Ascending aorta (tissue), 2 donors: ENCODE measurements at places on chromosomes 11 and 22. TPM values are rescaled to one million over a fixed set of nuclear protein-coding genes. Genes with fewer than 3 reads are reported as not detected.

GGTLC3 gene
- not detected for total RNA-seq

LRRC55 gene
- not detected for total RNA-seq

- no peak for DNase-seq
Observed at GRCh38 chr22:47173535-47174021, 411.1 kb downstream of the TBC1D22A start.

SYT8 gene
- total RNA-seq, result not detected

CNGA4 gene
- not detected for total RNA-seq

CCDC88B gene
- 5.1 TPM for total RNA-seq

- DNase-seq, result no peak
Observed at GRCh38 chr11:31770011-31770700, 41.0 kb downstream of the PAX6 start.

DNA sequence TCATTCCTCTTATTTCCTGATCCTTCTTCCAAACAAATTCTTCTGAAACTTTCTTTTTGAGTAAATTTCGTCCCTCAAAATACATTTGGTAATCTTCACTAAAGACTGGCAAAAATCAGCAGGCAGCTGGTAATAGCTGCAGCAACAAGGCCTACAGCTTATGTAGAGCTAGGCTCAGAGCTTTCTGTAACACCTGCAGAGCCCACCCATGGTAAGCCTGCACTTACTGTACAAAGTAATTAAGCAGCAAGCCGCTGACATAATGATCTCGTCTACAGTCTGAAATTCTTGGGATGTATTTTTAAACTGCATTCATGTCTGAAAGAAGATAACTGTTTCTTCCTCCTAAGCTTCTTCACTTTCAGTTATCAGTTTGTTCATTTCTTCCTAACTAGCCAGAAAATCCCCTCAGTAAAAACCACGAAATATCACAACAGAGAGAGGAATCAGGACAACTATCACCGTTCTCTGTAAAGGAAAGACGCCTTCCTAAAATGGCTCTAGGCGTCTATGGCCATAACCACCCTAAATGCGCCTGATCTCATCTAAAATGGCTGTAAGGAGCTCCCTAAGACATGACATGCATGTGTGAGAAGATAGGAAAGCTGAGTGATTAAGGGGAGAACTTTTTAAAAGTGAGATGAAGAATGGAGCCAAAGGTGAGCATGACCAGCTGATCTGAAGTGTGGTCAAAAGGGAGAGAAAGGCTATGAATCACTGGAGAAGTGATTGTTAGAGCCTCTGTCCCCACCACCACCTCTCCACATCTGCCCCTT, 56.2 kb downstream of the DENND5A start:
- DNase-seq, result no peak

OR5P2 gene
- not detected for total RNA-seq

WBP2NL gene
- total RNA-seq, result not detected

CNTF gene
- total RNA-seq, result 1.9 TPM

DNA sequence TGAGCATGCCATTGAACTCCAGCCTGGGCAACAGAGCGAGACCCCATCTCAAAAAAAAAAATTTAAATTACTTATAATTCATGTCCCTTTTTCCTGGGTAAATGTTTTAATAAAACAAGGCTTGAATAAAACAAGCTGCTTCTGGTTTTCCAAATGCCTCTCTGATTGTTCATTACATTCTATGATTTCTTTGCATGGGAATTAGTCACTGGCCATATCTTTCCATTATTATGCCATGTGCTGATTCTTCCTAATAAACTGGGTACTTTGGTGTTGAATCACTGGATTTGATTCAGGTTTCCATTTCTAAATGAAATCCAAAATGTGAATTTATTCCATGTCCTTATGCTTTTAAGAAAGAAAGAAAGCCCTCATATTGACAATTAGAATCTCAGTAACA, 42.6 kb downstream of the ZNF215 start:
- DNase-seq, result no peak
